ENCODE measurements at places on chromosomes 12 and 14.

- DNase-seq = no peak
Measured at GRCh38 chr12:19220852-19221466, 91.4 kb downstream of the PLEKHA5 start.

DNA sequence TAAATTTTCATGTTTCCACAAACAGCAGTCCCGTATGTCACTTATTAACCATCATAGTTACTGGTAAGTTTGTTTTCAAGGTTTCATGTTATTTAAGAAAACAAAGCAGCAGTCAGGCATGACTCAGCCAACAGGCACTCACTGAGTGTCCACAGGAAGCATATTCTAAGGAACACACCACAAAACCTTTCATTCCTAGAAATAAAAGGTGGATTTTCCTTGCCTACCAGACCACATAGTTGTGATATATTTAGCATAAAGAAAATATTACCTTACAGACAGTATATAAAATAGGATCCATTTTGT is 143.3 kb upstream of the AVPR1A start:
- DNase-seq = no peak

DNA sequence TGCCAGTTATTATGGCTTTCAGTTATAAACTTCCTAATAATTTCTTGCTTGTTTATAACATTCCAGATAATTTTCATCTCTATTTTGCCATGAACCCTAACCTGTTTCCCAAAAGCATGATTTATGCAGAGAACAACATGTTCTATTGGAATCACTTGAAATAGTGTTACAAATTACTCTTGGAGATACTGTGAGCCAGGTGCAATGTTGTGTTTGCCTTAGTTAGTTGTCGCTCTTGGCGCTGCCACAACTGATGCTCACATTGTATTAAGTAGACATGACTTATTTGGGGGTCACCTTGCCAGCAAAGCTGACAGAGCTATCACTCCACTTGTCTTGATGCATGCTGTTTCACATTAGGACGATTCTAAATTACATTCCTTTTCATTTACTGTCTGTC is 49.4 kb downstream of the TSPAN8 start:
- no peak for DNase-seq

DNA sequence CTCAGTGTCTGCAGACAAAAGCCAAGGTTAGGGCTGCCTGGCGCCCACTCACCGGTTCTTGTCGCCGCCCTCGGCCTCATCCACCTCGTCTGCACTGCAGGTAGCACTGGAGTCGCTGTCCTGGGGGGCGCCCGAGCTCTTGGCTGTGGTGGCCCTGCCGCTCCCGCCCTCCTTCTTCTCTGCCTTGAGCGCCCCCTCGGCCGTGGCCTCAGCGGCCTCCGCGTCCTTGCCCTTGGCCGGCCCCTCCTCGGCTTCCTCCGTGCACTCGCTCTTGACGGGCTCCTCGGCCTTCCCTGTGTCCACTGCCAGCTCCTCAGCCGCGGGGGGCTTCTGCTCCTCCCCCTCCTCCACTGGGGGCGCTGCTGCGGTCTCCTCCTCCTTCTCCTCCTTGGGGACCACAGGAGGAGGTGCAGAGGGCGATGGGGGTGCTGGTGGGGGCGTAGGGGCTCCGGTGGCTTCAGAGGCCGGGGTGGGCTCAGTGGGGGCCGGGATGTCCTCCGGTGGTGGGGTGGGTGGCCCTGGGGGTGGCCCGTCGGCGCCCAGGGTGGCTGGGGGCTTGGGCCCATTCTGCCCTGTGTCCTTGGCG is 77.2 kb downstream of the RFLNA start:
- DNase-seq = no peak

DNA sequence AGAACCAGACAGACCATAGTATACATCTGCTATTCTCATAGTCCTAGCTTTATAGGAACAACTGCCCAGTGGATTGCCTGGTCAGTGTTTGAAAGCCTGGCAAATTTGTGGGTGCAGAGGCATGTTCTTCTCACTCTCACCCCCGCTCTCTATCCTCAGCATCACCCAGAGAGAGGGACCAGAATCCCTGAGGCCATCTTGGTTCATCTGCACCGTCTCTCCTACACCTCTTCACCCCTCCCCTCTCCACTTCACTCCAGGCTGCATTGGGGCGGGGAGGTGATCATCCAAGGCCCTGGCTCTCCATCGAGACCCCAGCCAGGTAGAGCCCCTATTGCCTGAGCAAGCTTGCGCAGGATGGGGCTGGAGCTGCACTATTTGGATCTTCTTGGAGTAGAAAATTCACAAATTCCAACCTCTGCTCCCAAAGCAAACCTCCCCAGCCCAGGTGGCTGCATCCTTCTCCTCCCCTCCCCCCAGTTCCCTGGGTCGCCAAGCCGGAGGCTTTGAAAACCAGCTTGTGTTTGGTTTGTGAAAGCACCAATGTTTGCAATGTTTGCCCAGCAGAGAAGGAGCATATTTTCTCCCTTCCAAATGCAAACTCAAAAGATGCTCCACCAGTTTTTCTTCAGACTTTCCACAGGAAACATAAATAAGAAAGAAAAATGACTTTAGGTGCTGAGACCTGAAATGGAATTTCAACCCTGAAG is 18.6 kb upstream of the COL2A1 start:
- DNase-seq = no peak

DNA sequence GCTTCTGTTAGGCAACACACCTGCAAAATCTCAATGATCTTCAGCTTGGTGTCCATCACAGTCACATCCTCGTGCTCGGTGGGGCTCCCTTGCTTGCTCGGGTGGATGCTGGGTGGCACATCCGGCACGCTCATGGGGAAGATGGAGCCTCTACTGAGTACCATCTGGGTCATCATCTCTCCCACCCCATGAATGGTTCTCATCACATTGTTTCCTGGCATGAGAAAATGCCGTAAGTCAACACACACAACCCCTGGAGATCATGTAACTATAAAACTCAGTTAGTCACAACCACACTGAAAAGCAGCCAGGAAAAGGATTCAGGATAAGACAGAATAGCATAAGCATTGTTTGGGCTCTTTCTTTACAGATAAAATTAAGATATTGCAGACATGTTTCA is 201.1 kb downstream of the ITPR2 start:
- no peak for DNase-seq

DNA sequence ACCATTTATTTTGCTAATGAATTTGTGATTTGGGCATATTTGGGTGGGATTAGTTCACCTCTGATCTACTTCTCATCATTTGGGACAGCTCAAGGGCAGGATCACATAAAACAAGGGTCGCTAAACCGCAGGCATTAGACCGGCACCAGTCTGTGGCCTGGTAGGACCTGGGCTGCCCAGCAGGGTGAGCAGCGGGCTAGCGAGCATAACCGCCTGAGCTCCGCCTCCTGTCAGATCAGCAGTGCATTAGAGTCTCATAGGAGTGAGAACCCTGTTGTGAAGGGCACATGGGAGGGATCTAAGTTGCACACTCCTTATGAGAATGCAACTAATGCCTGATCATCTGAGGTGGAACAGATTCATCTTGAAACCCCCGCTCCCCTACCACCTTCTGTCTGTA is 785.3 kb downstream of the TRHDE start:
- DNase-seq = no peak

- no peak for DNase-seq
Measured at GRCh38 chr14:40629144-40629543, 977.5 kb upstream of the LRFN5 start.

All from stimulated activated CD4-positive, alpha-beta T cell treated with anti-CD3 and anti-CD28 coated beads, Interleukin-12 subunit alpha, Interleukin-12 subunit beta, amount 100 ng/mL, for 4 hours (primary cell).